ENCODE measurements at places on chromosomes 1 and 21.

GRCh38 chr1:65083263-65083896, 64.6 kb upstream of the AK4 start:
- DNase-seq = no peak

- no peak for DNase-seq
Measured at GRCh38 chr1:100313382-100313781, 38.9 kb upstream of the CDC14A start.

DNA sequence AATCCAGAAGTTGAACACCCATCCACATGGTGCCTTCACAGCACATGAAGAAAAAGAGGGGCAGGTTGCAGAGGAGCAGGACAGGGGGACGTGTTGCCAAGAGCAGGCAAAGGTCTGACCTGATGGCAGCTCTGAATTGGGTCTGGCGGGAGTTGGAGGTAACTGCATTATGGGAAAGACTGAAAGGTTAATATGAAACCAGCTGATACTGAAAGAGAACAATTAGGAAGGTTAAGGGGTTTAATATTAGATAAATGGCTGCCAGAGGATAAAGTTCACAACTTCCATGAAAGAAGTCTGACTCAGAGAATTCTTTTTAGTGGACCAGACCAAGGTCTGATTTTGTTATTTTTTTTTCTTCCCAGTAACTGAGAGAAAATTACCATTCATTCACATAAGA, 76.1 kb downstream of the CD58 start:
- DNase-seq = no peak

DNA sequence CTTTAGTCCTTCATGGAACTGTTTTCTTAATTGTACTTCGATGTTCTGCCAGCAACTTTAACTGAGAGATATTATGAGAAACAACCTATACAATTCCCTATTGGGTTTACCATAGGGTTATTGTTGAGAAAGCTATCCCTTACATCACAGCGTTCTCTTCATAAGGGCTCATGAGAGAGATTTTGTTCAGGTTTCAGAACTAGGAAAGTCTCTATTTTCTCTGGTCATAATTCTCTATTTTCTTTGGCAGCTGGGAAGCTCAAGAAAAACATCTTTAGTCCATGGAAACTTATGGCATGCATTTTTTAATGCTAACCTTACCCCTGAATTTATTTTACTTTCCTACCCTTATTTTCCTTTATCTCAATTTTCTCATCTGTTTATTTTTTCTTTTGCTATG, 38.2 kb downstream of the NMNAT2 start:
- no peak for DNase-seq

GRCh38 chr1:37398096-37398495, 76.3 kb upstream of the ZC3H12A start:
- DNase-seq = no peak

DNA sequence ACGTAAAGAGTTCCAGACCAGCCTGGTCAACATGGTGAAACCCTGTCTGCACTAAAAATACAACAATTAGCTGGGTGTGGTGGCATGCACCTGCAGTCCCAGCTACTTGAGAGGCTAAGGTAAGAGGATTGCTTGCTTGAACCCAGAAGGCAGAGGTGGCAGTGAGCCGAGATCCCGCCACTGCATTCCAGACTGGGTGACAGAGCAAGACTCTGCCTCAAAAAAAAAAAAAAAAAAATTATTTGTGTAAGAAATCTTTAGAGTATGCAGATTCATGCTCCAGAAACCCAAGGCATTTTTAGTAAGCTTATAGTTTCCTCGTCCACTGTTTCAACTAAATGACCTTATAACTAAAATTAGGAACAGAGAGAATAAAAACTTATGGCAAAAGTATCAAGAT, 51.3 kb downstream of the ABL2 start:
- DNase-seq = no peak

DNA sequence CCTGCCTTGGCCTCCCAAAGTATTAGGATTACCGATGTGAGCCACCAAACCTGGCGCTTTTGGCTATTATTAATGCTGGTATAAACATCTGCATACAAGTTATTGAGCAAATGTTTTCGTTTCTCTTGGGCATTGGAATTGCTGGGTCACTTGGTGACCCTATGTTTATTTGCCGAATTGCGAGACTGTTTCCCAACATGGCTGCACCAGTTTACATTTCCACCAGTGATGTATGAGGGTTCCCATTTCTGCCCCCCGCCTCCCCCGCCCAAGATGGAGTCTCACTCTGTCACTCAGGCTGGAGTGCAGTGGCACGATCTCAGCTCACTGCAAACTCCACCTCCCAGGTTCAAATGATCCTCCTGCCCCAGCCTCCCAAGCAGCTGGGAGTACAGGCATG, 20.9 kb downstream of the SFPQ start:
- no peak for DNase-seq

DNA sequence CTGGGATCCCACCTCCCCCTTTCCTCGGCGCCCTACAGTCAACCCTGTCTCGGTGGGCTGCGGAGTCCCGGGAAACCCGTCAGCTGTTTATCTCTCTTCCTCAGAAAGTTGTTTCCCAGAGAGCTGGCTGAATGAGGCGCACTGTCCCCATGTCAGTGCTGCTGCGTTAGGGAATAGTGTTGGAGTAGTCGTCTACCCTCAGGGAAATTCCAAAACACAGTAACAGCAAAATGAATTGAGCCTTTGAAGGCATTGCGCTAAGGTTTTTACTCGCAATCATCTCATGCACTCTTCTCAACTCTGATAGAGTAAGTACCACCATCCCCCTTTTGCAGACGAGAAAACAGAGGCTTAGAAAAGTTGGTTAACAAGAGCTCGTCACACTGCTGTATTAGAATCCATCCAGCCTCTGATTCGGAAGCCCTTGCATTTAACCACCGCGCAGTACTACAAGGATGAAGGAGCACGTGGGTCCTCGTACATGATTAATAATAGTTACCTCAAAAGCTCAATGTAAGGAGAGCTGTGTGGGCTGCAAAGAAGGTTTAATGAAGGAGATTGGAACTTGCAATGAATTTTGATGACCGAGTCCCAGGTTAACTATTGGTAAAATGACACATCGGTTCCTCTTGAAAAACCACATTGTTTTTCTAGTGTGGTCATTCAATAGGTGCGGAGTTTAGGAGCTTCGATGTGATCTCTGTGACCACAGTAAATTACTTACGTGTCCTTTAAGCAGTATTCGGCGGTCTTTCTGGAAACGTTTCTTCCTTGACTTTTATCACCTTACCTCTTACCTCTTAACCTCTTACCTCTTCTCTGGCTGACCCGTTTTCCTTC, 788 bp upstream of the EDEM3 start:
- DNase-seq = no peak

- DNase-seq = no peak
Measured at GRCh38 chr1:40951943-40952743, 27.4 kb upstream of the CTPS1 start.

DNA sequence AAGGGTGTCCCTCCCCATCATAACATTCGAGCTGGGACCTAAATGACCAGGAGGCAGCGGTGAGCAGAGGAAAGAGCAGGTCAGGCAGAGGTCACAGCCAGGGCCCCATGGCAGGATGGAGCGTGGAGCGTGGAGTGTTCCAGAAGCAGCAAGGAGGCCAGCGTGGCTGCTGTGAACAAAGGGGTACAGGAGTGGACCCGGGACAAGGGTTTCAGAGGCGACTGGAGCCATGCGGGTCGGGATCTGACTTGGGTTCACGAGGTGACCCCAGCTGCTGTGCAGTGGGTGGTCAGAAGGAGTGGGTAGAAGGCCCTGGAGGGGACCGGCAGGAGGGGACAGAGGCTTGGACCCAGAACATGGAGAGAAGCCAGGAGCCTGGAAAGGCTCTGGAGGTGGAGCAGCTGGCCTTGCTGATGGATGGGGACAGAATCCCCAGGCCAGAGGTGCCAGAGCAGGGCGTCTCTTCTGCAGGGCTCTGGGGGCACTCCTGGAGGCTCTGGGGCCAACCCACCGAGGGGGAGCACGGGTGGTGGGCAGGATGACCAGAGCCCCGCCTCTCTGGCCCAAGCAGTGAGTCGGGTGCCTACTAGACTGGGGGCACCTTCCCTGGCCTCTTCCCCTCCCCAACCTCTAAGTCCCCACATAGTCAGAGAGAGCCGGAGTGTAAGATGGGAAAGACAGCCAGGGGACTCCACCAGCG, 2.3 kb downstream of the CHD5 start:
- no peak for DNase-seq

DNA sequence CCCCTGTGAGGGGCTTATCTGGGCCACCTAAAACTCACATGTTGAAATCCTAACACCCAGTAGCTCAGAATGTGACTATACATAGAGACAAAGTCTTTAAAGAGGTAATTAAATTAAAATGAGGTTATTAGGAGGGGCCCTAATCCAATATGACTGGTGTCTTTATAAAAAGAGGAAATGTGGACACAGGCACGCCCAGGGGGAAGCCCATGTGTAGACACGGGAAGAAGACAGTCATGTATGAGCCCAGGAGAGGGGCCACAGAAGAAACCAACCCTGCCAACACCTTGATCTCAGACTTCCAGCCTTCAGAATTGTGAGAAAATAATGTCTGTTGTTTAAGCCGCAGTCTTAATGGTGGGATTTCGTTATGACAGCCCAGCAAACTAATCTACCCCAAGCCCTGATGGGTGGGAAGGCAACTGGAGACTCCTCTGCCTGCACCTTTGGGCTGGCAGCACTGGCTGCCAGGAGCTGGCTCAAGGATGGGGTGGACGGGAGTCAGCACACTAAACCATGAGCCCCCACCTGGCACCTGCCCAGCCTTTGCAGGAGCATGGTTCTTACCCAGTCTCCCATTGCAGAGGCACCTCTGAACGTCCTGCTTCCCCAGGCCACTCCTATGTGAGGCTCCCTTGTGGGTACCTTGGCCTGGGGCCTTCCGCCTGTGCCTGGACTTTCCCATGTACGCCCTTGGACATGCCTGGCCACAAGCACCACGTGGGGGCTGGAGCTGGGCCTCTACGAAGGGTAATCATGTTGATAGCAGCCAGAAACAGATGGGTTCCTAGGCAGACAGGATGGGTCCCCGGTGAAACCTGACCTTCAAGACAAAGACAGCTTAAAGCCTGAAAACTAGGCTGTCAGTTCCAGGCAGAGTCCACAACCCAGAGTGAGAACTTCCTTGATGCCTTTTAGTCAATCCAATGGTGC, 57.1 kb upstream of the DMRTB1 start:
- DNase-seq = no peak

GRCh38 chr1:199113265-199113869, 474.5 kb downstream of the PTPRC start:
- DNase-seq = no peak

- DNase-seq = no peak
Measured at GRCh38 chr21:32003411-32003810, 130.6 kb downstream of the HUNK start.

DNA sequence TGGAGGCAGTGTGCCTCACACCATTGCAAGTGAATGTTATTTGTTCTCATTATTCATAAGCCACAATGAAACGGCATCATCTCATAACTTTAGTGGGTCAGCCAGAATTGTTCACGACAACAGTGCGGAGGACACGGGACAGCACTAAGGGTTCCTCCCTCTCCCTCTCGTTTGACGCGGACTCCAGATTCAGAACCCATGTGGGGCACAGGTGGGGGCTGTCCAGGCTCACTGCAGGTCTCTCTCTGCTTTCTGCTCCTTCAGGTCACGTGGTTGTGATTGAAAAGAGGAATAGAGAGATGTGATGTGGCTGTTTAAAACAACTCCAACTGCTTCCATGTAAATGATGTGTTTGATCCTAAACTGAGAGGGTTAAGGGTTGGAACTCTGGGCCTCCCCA, 13.5 kb downstream of the RUNX1 start:
- DNase-seq = no peak

DNA sequence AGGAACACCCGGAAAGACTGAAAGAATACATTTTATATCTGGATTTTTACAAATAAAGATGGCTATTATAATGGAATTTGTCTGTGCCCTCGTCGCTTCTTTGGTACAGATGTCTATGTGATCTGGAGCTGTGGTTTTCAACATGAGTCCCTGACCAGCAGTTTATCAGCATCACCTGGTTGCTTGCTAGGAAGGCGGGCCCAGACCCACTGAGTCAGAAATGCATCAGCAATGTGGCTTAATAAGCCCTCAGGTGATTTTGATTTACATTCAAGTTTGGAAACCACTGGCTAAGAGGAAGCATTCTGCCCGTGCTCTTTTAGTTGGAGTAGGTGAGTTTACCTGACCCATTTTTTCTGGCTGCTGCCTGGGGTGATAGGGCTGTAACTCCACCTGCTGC, 31.7 kb downstream of the ATP1A1 start:
- no peak for DNase-seq

All from cortex of kidney (tissue), 1 donor.